ENCODE measurements at places on chromosomes 11 and 22. TPM values are rescaled to one million over a fixed set of nuclear protein-coding genes. Genes with fewer than 3 reads are reported as not detected.

- no peak for DNase-seq
These were observed 50.1 kb downstream of the ACER3 start for GRCh38 chr11:76910620-76911414.

GRCh38 chr22:33083212-33083611 lies 25.0 kb upstream of the SYN3 start:
- DNase-seq: no peak

DNA sequence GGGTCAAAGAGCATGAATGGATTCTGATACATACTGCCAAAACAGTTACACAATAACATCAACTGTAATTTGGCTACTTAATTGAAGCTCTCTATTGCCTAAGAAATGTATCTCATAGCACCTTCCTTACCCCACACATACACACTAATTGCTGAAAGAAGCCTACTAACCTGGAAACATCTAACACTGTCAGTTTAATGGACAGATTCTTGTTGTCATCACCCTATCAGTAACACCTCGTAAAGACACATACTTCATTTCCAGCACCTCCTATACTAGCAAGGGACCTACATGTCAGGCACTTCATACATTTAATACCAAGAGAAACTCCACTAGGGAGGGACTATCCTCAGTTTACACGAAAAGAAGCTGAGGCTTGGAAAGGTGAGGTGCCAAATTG lies 9.9 kb downstream of the NAP1L4 start:
- no peak for DNase-seq

- no peak for DNase-seq
These were observed 10.6 kb upstream of the SH3BP1 start for GRCh38 chr22:37628830-37629229.

DNA sequence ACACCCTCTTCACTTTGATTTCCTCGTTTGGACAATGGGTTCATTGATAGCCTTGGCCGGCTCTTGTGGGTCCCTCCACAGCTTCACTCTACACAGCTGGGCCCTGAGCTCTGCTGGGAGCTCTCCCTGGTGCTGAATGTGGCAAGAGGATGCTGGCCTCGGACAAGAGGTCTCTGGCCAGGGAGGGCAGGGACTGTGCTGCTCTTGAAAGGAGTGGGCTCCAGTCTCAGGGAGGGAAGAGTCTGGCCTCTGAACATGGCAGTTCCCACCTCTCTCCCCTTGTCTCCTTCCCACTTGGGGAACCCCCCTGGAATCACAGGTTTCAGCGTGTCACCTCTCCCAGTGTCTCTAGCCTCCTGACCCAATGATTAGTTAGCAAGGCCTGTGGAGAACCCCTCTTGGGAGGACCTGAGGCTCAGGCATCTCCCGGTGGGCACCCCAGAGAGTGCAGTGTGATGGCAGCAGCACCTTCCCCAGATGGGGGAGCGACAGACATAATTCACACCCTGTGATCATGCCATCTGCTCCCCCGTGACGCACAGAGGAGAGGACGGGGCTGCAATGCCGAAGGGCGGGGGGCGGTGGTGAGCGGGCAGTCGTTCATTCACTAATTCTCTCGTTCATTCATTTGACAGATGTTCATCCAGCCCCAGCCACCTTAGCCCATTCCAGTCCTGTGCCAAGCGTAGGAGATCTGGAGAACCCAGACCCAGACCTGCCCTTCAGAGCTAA lies 2.8 kb upstream of the CABP7 start:
- peak; percentile 80 for DNase-seq

DNA sequence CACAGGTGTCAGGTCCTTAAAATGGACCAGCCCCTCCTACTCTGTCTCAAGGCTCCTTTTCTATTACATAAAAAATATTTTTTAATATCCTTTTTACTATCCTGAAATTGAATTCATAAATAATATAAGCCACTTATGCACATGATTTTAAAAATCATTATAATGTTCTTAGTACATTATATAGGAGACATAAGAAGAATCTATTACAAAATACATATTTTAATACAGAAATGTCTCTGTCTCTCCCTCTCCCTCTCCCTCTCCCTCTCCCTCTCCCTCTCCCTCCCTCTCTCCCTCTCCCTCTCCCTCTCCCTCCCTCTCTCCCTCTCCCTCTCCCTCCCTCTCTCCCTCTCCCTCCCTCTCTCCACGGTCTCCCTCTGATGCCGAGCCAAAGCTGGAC lies 52.0 kb upstream of the SLC6A5 start:
- DNase-seq: no peak

DNA sequence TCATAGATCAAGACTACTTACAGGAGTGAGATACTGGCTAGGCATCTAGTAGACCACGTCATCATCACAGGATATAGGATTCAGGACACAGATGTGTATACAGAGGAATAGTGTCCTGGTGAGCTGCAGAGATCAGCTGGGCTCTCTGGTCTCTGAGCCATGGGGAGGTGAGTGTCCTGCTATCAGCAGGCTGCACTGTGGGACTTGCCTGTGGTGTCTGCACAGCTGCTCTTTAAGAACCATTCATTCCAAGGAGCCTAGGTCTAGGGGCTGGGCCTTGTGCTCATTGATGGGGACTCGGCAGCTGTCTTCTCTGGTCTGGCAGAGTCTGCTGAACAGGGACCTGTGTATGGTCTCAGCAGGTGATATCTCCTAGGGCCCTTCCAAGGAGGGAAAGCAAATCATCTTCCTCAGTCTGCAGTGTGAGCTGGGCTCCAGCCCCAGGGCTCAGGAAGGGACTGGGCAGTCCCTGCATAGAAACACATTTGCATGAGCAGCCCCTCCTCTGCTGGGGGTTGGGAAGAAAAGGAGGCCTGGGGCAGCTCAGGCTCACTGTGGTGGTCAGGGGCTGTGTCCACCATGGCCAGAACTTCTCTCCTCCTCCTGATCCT lies 66.1 kb upstream of the VPREB1 start:
- DNase-seq: no peak

- no peak for DNase-seq
These were observed at the start of gene ESAM for GRCh38 chr11:124762105-124762623. ESAM (minus strand) TSS chr11:124762290; CDS start chr11:124762154, 136 bp downstream.

- DNase-seq: no peak
These were observed 14.9 kb upstream of the SLC22A6 start for GRCh38 chr11:62999649-63000048.

DNA sequence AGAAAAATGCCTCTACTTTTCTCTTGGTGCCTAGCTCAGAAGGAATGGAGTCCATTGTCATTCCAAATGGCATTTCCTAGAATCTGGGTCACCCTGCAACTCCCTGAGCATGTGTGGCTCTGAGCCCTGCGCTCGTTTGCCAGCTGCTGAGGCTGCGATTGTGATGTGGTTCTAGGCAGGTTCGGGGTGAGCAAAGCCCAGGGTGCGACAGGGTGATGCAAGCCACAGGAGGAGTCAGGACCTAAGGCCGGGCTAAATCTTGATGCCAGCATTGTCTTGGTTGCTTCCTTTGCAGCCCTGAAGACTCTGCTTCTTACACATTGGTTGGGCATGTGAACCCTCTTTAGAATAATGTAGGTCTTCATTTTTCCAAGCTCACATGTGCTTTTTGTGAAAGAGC lies 131.0 kb downstream of the MORC2 start:
- no peak for DNase-seq

DNA sequence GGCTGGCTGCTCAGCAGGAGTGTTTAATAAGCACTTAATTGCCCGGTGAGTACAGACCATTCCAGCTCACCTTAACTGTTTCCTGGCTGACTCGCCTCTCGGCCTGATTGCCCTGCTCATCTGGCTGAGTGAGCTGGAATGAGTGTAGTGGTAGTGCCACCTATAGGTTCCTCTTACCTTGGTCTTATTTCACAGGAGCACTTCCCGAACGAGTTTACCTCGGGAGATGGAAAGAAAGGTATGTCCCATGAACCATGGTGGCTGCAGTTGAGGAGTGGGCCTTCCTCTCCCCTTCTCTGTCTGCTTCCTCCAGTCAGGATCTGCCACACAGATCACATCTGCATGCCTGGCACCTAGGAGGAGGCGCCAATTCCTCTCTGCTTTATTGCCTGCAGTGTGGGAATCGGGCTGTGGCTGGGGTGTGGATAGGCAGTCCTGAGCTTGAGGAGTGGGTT lies 26.7 kb downstream of the UPB1 start:
- no peak for DNase-seq

- no peak for DNase-seq
These were observed 4.1 kb downstream of the SYT13 start for GRCh38 chr11:45282081-45282480.

GRCh38 chr11:112856591-112856990 lies 104.6 kb upstream of the NCAM1 start:
- DNase-seq: no peak

GRCh38 chr11:1232883-1233321 lies 10.0 kb downstream of the MUC5B start:
- DNase-seq: no peak

- DNase-seq: no peak
These were observed 14.8 kb downstream of the COMMD9 start for GRCh38 chr11:36274414-36274813.

GRCh38 chr22:42145175-42145574 lies 14.6 kb upstream of the CYP2D6 start:
- no peak for DNase-seq

DNA sequence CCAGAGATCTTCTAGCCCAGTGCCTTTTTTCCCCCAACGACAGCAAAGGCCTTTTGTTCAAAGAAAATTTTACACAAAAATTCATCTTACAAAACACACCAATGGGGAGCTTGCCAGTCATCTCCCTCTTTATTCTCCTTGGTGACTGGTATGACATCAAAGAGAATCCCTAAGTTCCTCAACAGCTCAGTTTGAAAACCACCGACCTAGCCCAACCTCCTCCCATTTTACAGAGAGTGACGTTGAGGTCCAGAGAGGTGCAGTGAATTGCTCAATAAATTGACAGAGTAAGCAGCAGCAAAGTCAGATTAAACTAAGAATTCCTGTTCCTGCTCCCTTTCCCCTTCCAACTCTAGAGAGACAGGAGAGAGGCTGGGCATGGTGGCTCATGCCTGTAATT lies 7.8 kb downstream of the SLC43A3 start:
- no peak for DNase-seq

- DNase-seq: no peak
These were observed 216.1 kb downstream of the CASP12 start for GRCh38 chr11:104682206-104682605.

DNA sequence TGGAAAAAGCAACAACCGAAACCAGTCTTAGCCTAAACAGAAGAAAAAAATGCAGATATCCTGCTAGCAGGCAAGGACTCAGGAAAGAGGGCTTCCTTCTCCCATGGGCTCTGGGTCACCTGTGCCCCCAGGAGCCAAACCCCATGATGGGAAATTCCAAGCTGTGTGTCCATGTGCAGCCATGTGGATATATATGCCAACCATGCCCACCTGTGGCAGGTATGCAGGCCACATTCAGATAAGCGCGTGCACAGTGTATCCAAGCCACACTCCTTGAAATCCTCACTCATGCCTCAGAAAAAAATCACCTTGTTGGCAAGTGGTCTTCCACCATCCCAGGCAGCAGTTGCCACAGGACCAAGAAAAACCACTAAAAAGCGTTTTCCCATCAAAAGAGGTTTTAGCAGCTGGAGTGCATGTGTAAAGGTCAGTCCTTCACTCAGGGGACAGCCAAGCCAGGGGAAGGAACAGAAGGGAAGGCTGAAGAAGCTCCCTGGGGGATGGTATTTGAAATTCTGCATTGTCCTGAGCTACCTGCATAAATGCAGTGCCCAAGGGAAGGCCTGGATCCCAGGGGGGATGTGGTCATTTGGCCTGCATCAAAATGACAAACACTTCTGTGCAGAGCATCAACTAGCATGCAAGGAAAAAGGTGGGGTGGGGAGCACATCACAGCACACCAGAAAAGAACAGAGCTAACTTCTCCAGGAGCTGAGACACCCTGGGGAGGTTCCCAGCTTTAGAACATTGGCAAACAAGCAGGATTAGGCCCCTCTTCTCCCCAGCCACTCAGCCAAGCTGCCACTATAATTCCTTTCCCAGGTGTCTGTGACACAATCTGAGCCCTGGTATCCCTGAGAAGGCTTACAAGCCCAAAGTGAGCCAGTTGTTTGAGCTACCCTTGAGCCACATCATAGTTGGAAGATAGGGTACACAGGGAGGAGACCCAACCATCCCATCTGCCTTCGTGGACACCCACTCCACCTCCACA lies 76.2 kb downstream of the GALNT18 start:
- no peak for DNase-seq

DNA sequence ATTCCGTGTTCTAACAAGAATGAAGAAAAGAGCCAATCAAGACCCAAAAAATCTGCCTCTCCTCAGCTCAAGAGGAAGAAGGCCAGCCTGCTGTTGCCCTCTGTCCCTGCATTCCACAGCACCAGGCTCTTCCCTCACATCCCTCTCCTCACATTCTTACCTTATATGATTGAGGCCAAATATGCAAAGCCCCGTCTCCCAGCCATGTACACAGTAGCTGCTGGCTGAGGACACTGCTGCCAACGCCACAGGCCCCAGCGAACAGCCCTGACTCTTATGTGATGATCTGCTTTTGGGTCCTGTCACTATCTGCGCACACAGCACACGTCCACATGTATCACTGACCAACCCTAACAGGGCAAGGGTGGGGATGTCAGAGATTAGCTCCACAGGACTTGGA lies 60.2 kb downstream of the MICAL3 start:
- DNase-seq: no peak

DNA sequence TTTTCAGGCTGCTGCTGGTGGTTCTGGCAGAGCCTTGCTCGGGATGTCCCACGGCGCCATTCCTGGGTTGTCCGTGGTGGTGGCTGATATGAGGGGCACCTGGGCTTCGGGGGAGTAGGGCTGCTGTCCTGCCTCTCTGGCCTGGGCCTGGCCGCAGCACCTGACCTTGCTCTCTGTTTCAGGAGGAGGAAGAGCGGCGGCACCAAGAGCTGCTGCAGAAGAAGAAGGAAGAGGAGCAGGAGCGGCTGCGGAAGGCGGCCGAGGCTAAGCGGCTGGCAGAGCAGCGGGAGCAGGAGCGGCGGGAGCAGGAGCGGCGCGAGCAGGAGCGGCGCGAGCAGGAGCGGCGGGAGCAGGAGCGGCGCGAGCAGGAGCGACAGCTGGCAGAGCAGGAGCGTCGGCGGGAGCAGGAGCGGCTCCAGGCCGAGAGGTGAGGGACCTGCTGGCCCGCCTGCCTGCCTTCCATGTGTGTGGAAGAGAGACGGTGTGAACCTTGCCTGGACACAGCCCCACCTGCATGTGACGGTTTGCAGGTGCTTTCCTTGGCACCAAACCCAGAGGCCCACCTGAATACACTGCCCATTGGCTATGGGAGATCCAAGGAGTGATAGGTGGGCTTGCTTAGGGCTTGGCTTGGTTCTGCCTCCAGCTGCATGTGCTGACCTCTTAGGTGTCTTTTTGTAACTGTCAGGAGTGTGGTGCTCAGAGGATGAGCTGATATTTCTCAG lies 22.8 kb downstream of the INCENP start:
- peak; percentile 10 for DNase-seq

IGSF22 gene
- 0.47 TPM for total RNA-seq

RTN4R gene
- total RNA-seq: 9.5 TPM

CCDC157 gene
- total RNA-seq: 5.8 TPM

RCOR2 gene
- total RNA-seq: 30.6 TPM

DNHD1 gene
- total RNA-seq: 14.3 TPM

FAM83F gene
- 8.0 TPM for total RNA-seq

PDE2A gene
- 1.4 TPM for total RNA-seq

DRICH1 gene
- 0.68 TPM for total RNA-seq

PLAAT2 gene
- total RNA-seq: not detected

TMEM191C gene
- total RNA-seq: 4.2 TPM

SLC22A8 gene
- not detected for total RNA-seq

OSBP gene
- total RNA-seq: 45.0 TPM
